ENCODE measurements at places on chromosomes 5 and 9.
A peak's percentile ranks its signal among the peaks of the same experiment; 100 is the strongest.

- H3K36me3 ChIP-seq, result no peaks in the 10 kb centered on the region
- DNase-seq, result no peak
- peak overlapping the region; percentile 44 for H3K4me3 ChIP-seq
- H3K4me1 ChIP-seq, result no peaks in the 10 kb centered on the region
These were observed 293.9 kb downstream of the ZSWIM6 start for GRCh38 chr5:61625681-61626621.

DNA sequence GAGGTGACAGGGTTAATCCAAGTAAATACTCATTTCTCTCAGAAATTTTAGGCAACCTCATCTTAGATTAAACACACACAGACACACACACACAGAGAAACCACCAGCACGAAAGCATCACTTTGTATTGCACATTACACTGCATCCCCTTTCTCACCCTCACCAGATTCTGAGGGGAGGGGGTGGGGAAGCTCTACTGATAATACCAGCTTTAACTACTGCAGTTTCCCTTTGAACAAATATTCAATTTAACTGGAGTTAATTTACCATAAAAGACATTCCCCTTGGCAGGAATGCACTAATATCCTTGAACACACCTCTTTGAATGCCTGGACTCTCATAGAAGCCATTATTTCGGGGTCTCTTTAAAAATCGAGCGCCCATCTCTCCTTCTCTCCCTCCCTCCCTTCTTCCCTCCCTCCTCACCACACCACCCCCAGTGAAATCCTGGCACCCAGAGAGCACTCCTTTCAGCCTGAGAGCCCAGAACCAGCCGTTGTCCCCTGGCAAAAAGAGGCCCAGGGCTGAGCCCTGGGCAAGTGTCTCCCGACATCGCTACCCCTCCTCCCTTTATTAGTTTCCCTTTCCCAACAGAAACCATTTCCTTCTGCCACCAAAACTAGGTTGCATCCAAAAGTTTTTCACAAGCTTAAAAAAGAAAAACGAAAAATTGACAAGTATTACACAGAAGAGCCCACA, 2.8 kb upstream of the NFIB start:
- H3K27ac ChIP-seq, result no peak overlapping the region
- peaks cover 2% of the 10 kb centered on the region for H3K36me3 ChIP-seq
- peak overlapping the region; percentile 47 for H3K4me3 ChIP-seq

- DNase-seq, result no peak
- peaks cover 9% of the 10 kb centered on the region for H3K4me1 ChIP-seq
- no peaks in the 10 kb centered on the region for H3K36me3 ChIP-seq
- no peak overlapping the region for H3K4me3 ChIP-seq
- no peaks in the 10 kb centered on the region for H3K27me3 ChIP-seq
- H3K27ac ChIP-seq, result no peak overlapping the region
These were observed 73.6 kb downstream of the ADRB2 start for GRCh38 chr5:148899993-148900392.

DNA sequence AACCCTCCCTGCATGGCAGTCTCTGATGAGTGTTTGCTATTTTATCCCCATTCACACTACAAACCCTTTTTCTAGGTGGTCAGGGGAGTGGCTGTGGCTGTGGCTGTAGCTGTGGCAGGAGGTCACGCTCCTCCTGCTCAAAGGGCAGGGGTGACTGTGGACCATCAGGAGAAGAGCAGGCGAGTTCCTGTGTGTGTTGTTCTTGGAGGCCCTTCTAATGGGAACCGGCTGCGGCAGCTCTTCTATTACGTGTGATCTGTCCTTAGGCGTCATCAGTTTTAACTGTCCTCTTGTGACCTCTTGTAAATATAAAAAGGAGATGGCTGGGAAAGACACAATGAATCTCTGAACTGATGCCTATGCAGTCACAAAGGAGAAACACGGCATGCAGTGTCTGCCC, 65.1 kb downstream of the ANKH start:
- peaks cover 3% of the 10 kb centered on the region for H3K36me3 ChIP-seq
- no peak overlapping the region for H3K27ac ChIP-seq
- H3K27me3 ChIP-seq, result no peaks in the 10 kb centered on the region
- peaks cover 38% of the 10 kb centered on the region for H3K4me1 ChIP-seq
- H3K4me3 ChIP-seq, result no peak overlapping the region

DNA sequence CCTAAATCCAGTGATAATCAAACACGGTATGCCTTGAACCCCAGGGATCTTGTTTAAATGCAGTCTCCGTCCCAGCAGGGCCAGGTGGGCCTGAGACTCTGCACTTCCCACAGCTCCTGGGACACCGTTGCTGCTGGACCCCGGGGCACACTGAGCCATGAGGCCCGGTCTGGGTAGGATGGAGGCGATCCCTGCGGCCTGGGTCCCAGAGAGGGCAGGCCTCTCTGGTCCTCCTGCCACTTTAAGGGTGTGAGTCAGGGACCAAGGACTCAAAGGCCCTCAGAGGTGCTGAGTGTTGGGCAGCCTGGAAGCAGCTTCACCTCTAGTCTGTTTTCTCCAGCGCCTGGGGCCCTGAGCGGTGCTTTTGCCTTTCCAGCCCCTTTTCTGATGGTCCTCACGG, 34.1 kb upstream of the SLC9A3 start:
- H3K4me1 ChIP-seq, result no peaks in the 10 kb centered on the region
- no peaks in the 10 kb centered on the region for H3K36me3 ChIP-seq
- peaks cover 16% of the 10 kb centered on the region for H3K27me3 ChIP-seq
- H3K27ac ChIP-seq, result no peak overlapping the region
- H3K4me3 ChIP-seq, result no peak overlapping the region

DNA sequence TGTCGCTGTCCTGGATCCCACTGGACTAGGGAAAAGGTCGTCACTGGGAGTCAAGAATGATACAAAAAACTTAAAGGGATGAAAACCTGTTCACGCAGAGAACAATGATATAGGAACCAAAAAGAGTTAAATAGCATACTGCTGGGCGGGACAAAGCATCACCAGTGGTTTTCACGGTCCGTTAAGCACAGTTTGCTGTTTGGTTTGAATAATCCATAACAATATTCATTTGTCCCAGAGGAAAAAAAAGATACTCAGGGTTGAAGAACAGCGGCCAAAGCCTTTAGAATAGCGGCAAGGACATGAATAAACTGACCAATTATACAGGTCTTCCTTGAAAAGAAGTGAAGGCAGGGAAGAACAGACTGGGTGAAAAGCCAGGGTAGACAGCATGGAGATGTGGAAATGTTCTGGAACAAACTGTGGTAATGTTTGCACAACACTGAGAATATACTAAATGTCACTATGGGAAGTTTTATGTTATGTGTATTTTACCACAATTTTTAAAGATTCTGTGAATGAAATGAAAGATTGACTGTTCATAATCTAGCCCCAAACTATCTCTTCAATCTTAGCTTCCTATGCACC, 60.8 kb downstream of the MTMR12 start:
- H3K27me3 ChIP-seq, result no peaks in the 10 kb centered on the region
- H3K4me3 ChIP-seq, result no peak overlapping the region
- no peak for DNase-seq
- H3K27ac ChIP-seq, result peak overlapping the region; percentile 46
- no peaks in the 10 kb centered on the region for H3K4me1 ChIP-seq
- peaks cover 54% of the 10 kb centered on the region for H3K36me3 ChIP-seq

DNA sequence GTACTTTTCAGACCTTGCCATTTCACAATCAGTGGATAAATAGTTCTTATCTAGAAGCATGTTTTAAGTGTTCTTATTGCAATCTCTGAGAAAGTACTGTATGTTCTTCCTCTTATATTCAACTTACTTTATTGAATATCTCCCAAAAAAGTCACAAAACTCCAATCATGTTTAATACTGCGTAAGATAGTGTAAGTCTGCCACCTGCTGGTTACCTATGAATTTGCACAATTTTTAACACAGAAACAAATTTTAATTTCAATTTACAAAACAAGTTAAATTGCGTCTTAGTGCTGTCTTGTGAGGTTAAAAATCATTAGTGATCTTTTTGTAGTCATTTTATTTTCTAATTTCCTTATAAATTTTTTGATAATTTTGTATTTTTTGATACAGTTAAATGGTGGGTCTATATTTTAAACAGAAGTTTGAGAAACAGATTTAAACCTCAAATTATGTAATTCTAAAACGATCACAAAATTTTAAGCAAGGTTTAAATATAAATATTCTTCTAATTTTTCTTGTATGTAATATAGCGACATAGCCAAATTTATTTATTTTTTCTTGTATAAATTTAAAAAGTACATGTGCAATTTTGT, 115.8 kb downstream of the EMB start:
- no peak overlapping the region for H3K27ac ChIP-seq
- H3K27me3 ChIP-seq, result no peaks in the 10 kb centered on the region
- peak; percentile 1 for DNase-seq
- H3K4me3 ChIP-seq, result no peak overlapping the region
- no peaks in the 10 kb centered on the region for H3K36me3 ChIP-seq

- no peak for DNase-seq
- H3K27ac ChIP-seq, result no peak overlapping the region
- H3K4me3 ChIP-seq, result no peak overlapping the region
- H3K4me1 ChIP-seq, result no peaks in the 10 kb centered on the region
These were observed 69.8 kb downstream of the KCNIP1 start for GRCh38 chr5:170573660-170574059.

- DNase-seq, result no peak
- no peak overlapping the region for H3K27ac ChIP-seq
- H3K27me3 ChIP-seq, result peaks cover 21% of the 10 kb centered on the region
- no peak overlapping the region for H3K4me3 ChIP-seq
- H3K4me1 ChIP-seq, result no peaks in the 10 kb centered on the region
These were observed 52.3 kb downstream of the PRKACG start for GRCh38 chr9:68961587-68961986.

- no peak for DNase-seq
- no peaks in the 10 kb centered on the region for H3K4me1 ChIP-seq
- no peaks in the 10 kb centered on the region for H3K36me3 ChIP-seq
- no peak overlapping the region for H3K27ac ChIP-seq
These were observed 59.2 kb upstream of the TRAF1 start for GRCh38 chr9:120985819-120986222.

- no peaks in the 10 kb centered on the region for H3K4me1 ChIP-seq
- no peak overlapping the region for H3K4me3 ChIP-seq
- peaks cover 55% of the 10 kb centered on the region for H3K27me3 ChIP-seq
- DNase-seq, result no peak
- H3K27ac ChIP-seq, result no peak overlapping the region
- H3K36me3 ChIP-seq, result no peaks in the 10 kb centered on the region
These were observed 736 bp upstream of the FCN2 start for GRCh38 chr9:134879664-134880483.

DNA sequence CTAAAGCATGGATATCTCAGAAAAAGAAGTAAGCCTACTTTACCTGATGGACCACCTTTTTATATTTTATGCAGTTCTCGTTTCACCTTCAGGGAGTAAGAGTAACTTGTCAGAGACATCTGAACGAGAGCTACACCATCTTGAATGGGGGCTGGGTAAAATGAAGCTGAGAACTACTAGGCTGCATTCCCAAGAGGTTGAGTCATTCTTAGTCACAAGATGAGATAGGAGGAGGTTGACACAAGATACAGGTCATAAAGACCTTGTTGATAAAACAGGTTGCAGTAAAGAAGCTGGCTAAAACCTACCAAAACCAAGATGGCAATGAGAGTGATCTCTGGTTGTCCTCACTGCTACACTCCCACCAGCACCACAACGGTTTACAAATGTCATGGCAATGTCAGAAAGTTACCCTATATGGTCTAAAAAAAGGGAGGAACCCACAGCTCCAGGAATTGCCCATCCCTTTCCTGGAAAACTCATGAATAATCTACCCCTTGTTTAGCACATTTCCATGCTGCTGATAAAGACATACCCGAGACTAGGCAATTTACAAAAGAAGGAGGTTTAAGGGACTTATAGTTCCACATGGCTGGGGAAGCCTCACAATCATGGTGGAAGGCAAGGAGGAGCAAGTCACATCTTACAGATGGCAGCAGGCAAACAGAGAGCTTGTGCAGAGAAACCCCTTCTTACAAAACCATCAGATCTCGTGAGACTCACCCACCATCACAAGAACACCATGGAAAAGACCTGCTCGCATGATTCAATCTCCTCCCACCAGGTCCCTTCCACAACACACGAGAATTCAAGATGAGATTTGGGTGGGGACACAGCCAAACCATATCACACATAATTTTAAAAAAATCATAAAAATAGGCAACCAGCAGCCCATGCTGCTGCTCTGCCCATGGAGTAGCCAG, 62.5 kb downstream of the GIN1 start:
- H3K27me3 ChIP-seq, result peaks cover 9% of the 10 kb centered on the region
- no peaks in the 10 kb centered on the region for H3K36me3 ChIP-seq
- peaks cover 2% of the 10 kb centered on the region for H3K4me1 ChIP-seq
- H3K27ac ChIP-seq, result no peak overlapping the region

DNA sequence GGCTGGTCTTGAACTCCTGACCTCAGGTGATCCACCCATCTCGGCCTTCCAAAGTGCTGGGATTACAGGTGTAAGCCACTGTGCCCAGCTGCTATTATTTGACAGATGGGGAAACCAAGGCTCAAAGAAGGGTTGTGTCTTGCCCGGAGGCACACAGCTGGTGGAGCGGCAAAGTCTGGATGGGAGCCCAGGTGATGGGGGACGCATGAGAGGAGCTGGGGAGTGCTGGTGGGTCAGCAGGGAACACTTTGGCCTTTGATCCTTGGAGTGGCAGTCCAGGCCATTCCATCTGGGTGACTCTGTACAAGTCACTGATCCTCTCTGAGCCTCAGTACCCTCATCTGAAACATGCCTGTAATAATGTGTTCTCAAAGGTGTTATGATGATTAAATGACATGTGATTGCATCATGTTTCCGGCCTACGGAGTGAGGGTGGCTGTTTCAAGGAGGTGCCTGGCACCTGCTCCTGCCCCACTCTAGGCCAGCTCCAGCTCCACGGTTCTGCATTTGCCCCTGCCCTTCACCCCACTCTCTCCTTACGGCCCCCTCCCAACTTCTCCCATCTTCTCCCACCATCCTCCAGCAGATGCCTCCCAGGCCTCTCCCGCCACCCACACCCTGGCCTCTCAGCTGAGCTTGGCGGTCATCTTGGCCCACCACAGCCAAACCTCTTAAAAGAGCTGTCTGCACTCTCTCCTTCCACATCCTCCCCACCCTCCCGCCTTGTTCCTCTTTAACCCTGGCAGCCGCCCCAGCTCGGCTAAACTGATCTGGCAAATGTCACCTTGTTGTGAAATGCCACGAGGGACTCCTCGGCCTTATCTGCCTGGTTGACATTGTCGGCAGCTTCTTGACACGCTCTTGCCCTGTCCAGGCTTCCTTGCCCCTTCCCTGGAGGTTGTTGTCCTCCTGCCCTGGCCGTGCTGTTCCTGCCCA, 5.5 kb upstream of the DBN1 start:
- H3K36me3 ChIP-seq, result peaks cover 10% of the 10 kb centered on the region
- DNase-seq, result no peak
- peak overlapping the region; percentile 84 for H3K27ac ChIP-seq
- H3K27me3 ChIP-seq, result no peaks in the 10 kb centered on the region

GRCh38 chr5:127802477-127802865, 99.3 kb downstream of the CCDC192 start:
- H3K36me3 ChIP-seq, result no peaks in the 10 kb centered on the region
- no peak overlapping the region for H3K27ac ChIP-seq
- H3K4me3 ChIP-seq, result no peak overlapping the region
- DNase-seq, result no peak
- no peaks in the 10 kb centered on the region for H3K27me3 ChIP-seq

GRCh38 chr5:141512911-141513626, 24.2 kb downstream of the PCDHGC5 start:
- no peaks in the 10 kb centered on the region for H3K27me3 ChIP-seq
- DNase-seq, result no peak
- H3K36me3 ChIP-seq, result peaks cover 56% of the 10 kb centered on the region
- H3K27ac ChIP-seq, result peak overlapping the region; percentile 89
- H3K4me3 ChIP-seq, result peak overlapping the region; percentile 83
- H3K4me1 ChIP-seq, result peaks cover 35% of the 10 kb centered on the region

GRCh38 chr5:71737931-71738539, 19.0 kb downstream of the CARTPT start:
- no peak overlapping the region for H3K4me3 ChIP-seq
- H3K27ac ChIP-seq, result no peak overlapping the region
- H3K36me3 ChIP-seq, result peaks cover 4% of the 10 kb centered on the region
- peaks cover 29% of the 10 kb centered on the region for H3K27me3 ChIP-seq
- no peaks in the 10 kb centered on the region for H3K4me1 ChIP-seq
- DNase-seq, result no peak

GRCh38 chr5:68534956-68535520, 319.5 kb downstream of the PIK3R1 start:
- no peaks in the 10 kb centered on the region for H3K36me3 ChIP-seq
- no peak for DNase-seq
